Dermis blood vessel endothelial cell (primary cell): ENCODE measurements at places on chromosomes 2 and 18. TPM values are rescaled to one million over a fixed set of nuclear protein-coding genes. Genes with fewer than 3 reads are reported as not detected.

Gene RAB6C
- total RNA-seq = under 0.01 TPM in 1 of 2 replicates, not detected in the other

DNA sequence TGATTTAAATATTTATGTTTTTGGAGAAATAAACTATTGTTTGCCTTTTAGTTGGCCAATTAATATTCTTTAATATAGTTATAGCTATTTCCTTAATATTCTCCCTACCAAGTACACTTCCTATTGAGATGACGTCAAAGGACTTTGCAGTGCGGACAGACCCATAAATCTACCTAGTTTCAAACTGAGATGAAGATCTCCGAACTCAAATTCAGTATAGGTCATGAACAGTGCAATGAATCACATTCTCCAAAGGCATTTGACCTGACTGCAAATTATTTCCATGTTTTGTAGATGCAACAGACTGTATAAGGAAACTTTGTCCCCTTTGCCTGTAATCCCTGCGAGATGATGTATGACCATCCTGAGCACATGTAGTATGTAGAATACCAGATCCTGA lies 342.6 kb upstream of the FIGN start:
- DNase-seq = no peak

GRCh38 chr18:75226956-75227316 lies 16.3 kb downstream of the TSHZ1 start:
- DNase-seq = no peak

DNA sequence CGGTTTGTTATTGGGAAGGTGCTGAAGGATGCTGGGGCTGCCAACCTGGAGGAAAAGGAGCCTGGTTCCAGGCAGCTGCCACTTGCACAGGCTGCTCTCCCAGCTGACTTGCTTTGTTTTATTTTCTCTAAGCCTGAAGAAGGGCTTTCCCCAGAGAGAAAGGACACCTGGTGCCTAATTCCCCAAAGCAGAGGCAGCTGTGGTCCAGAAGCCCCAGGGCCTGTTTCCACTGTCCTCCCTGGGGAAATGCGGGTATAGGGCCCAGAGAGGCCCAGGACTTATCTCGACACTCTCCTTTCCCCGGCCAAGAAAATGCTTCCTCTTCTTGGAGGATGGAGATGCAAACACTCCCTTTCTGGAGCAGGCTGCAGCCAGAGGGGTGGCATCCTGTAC lies 30.1 kb downstream of the INO80C start:
- no peak for DNase-seq
